Mucosa of descending colon (tissue), 3 donors: ENCODE measurements at places on chromosomes 11 and 22. TPM values are rescaled to one million over a fixed set of nuclear protein-coding genes. Genes with fewer than 3 reads are reported as not detected.

GRCh38 chr11:1299621-1300020 lies 9.8 kb downstream of the TOLLIP start:
- DNase-seq: no peak

GRCh38 chr11:36364551-36365325 lies 68.7 kb downstream of the PRR5L start:
- no peak for DNase-seq

DNA sequence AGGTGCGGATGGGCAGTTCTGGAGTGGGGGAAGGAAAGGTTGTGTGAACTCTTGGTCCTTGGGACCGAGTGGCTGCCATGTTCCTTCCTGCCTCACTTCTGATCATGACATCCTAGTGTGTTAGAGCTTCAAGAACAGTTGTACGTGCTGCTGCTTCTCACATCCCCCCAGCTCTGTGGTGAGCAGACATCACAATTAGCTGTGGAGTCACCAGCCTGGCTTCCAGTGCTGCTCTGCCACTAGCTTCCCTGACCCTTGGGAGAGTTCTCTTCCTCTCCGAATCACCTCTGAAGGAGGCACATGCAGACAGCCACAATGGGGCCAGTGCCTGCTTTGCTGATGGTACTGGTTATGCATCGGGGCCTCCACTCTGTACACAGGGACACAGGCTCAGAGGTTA lies 6.2 kb upstream of the RAB1B start:
- DNase-seq: no peak

Gene APOA4
- not detected for total RNA-seq

DNA sequence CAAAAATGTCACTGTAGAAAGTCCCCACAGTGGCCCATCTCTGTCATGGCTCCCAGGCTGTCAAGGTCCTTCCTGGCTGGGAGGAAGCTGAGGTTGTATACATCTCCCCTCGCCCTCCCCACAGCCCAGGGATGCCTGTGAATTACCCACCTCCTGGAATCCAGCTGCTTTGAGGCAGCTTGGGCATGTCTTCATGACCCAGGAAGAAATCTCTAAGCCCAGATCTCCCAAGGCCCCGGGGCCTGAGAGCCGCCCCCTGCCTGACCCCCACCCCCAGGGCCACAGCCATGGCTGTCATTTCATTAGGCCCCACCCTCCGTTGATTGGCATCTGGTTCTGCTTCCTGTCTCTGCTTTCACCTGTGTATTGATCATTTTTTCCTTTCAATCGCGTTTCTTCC lies 207.5 kb downstream of the TBC1D22A start:
- no peak for DNase-seq

Gene TAGLN
- total RNA-seq: 593 TPM

Gene NPTXR
- 15.5 TPM for total RNA-seq

DNA sequence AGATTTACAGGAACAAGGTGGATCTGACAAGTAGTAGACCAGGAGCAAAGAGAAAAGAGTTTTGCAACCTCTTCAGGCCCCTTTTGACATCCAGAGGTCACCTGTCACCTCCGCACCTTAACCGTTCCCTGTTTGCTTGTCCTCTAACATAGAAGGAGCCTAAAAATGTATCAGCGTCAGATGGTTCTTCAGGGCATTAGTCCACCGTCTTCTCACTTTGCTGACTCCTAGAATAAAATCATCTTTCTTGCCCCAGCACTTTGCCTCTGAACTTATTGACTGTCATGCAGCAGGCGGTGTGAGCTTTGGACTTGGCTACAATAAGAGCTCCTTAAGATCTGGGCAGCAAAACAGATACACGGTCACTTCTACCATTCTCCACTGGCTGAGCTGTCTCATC lies 339.7 kb upstream of the B3GAT1 start:
- no peak for DNase-seq

- DNase-seq: no peak
Observed at GRCh38 chr11:95387325-95387724, 156.3 kb upstream of the SESN3 start.

DNA sequence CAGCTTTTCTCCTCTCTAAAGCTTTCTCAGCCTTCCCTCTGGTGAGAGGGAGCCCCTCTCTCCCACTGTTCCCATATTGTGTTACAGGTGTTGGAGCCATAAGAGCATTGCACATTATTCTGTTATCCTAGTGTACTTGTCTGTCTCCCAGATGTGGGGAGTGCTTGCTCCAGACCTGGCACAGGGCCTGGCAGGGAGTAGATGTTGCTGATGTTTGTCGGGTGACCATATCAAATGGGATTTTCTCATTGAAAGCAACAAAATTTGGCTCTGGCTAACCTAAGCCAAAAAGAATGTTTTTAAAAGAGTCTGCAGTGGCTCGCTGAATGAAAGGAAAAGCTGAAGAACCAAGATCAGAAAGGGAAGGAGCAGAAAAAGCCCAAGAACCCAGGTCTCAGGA lies 41.1 kb downstream of the CYB5R2 start:
- no peak for DNase-seq

Gene GAL3ST1
- 10.1 TPM for total RNA-seq

GRCh38 chr11:79052544-79052943 lies 388.3 kb downstream of the TENM4 start:
- no peak for DNase-seq

- no peak for DNase-seq
Observed at GRCh38 chr22:37739611-37740049, 42.8 kb downstream of the TRIOBP start.
